T-cell (primary cell): ENCODE measurements at places on chromosomes 16 and 17. TPM values are rescaled to one million over a fixed set of nuclear protein-coding genes. Genes with fewer than 3 reads are reported as not detected.

GRCh38 chr17:77914385-77915254 is 43.9 kb upstream of the TNRC6C start:
- DNase-seq, result no peak

GRCh38 chr17:65830356-65830755 is 268.9 kb upstream of the AXIN2 start:
- DNase-seq, result no peak

GRCh38 chr17:40091691-40092397 is 8.5 kb downstream of the NR1D1 start:
- no peak for DNase-seq

- DNase-seq, result no peak
Measured at GRCh38 chr16:57525761-57526160, 10.6 kb downstream of the CCDC102A start.

The SOST gene
- not detected for total RNA-seq

DNA sequence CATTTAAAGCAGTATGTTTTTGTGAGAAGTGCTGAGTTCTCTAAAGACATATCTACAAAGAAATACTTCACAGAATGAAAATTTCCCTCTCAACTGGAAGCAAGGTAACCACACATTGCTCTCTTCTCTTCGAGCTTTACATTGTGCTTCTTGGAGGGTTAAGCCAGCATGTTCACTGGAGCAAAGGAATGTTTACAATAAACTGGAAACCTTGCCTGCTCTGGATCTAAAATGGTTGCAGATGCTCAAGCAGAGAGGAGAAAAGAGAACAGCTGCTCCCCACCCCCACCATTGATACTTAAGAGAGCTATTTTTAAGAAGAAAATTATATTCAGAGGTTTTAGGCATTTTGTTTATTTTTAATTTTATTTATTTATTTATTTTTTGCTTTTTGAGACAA is 213.1 kb downstream of the CEP112 start:
- no peak for DNase-seq

The TEX14 gene
- total RNA-seq, result 1.2 TPM

- no peak for DNase-seq
Measured at GRCh38 chr17:33218698-33219601, 74.1 kb downstream of the ASIC2 start.

DNA sequence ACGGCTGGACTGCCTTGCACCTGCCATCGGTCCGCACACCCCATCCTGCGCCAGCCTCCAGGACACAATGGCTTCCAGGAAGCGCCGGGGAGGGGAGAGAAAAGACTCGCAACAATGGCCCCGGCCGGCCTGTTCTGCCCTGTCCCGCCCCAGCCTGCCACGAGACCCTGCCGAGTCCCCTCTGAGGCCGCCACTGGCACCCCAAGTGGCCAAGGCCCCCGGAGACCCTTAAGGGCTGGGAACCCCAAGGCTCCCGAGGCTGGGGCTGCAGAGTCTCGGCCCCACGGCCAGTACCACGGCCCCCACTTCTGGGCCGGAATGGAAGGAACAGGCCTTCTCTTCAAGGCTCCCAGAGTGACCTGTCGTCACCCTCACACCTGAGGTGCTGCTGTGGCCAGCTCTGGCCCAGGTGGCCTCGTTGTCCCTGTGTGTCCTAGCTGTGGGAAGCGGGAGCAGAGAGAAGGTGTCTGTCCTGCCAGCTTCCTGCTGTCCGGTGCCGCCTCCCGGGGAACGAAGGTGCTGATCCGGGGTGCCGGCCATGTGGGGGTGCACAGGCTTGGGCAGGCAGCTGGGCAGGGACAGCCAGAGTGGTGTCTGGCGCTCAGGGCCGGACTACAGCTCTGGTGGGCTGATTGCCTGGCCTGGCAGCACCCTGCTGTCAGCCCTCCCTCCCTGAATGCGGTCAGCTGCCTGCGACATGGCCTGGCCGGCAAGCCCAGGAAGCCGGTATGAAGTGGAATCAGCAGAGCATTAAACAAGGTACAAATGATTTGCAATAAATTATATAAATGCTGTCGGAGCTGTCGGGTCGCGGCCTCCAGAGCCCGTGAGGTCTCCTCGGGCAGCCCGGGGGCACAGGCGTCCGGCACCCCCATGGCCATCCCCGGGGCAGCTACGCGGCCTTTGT is 8.2 kb upstream of the CACNA1H start:
- DNase-seq, result no peak

GRCh38 chr16:51573191-51573590 is 422.1 kb upstream of the SALL1 start:
- DNase-seq, result no peak

GRCh38 chr17:64687961-64688360 is 25.9 kb upstream of the SMURF2 start:
- no peak for DNase-seq

DNA sequence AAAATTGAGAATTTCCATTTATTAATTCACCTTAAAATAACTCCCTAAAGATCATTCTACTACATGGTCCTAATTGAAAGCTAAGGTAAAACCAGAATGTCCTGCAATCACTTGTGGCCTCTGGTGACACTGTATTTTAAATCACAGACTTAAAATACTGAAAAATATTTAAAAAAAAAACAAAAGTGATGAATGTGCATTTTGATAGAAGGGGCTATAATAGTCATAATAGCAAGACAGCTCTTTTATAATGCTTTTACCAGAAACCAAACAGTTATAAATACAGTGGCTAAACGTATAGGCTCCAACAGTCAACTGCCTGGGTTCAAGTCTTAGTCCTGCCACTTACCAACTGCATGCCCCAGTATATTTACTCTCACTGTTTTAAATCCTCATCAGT is 21.2 kb downstream of the PHLPP2 start:
- no peak for DNase-seq

- no peak for DNase-seq
Measured at GRCh38 chr17:65035191-65035590, 21.3 kb downstream of the GNA13 start.

GRCh38 chr17:42566215-42566882 is 551 bp upstream of the MLX start:
- no peak for DNase-seq

- no peak for DNase-seq
Measured at GRCh38 chr17:78878871-78879527, 24.0 kb downstream of the CEP295NL start.

GRCh38 chr17:41942626-41943373 is 12.4 kb downstream of the ODAD4 start:
- no peak for DNase-seq

DNA sequence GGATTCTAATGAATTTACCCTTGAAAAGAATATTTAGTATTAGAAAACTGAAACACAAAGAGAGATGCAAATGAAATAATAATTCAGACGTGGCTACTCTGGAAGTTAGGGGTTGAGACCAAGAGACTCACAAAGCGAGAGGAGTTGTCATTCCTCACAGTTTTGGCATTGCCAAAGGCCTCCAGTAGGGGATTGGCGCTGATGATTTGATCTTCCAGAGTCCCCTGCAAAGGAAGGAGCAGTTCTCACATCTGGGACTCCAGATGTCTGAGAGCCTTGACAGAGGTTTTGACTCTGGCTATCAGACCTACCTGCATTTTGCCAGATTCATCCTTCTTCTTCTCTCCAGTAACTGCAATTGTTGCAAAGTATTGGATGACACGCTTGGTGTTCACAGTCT is 6.6 kb downstream of the MYH8 start:
- DNase-seq, result no peak

GRCh38 chr16:3759736-3760135 is 42.4 kb upstream of the TRAP1 start:
- DNase-seq, result no peak

DNA sequence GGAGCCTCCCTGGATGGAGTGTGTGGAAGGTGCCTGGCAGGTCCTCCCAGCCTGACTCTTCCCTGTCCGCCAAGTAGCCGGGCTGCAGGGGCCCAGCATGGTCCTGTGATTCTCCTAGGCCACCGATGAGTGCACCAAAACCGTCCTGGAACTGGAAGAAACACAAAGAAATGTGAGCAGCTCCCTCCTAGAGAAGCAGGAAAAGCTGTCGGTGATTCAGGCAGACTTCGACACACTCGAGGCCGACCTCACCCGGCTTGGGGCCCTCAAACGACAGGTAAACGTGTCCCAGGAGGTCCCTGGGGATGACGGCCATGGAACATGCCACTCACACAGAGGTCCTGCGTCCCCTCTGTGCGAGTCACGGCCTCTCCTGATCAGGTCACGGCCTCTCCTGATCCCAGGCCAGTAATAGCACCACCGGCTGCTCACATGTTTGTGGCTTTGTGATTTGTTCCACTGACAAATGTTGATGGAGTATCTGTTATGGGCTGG is 4.2 kb upstream of the GAA start:
- DNase-seq, result no peak

- no peak for DNase-seq
Measured at GRCh38 chr17:78585006-78585630, 7.9 kb upstream of the DNAH17 start.

DNA sequence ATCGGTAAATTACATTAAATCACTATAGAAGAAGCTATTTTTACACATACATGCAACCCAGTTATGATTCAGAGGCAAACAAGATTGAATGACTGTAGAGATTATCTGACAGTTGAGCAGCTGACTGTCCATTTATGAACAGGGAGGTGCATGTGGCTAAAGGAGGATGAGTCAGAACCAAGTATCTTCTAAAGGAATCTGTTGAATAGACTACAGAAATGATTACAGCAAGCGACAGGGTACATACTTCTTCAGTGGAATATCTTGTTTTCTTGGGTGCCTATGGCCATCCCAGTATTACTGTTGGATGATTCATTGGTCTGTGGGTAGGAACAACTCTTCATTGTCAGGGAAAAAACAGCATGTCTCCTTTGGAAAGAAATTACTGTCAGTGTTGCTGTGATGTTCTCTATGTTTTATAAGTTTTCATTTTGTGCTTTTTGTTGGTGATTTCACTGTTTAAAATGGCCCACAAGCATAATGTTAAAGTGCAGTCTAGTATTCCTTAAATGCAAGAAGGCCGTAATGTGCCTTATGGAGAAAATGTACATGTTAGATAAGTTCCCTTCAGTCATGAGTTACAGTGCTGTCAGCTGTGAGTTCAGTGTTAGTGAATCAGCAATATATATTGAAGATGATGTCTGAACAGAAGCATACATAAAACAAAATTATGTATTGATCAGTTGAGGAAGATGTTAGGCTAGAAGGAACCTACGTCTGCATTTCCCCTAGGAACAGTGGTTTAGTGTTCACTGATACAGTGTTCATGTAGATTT is 27.0 kb downstream of the CBFB start:
- no peak for DNase-seq

DNA sequence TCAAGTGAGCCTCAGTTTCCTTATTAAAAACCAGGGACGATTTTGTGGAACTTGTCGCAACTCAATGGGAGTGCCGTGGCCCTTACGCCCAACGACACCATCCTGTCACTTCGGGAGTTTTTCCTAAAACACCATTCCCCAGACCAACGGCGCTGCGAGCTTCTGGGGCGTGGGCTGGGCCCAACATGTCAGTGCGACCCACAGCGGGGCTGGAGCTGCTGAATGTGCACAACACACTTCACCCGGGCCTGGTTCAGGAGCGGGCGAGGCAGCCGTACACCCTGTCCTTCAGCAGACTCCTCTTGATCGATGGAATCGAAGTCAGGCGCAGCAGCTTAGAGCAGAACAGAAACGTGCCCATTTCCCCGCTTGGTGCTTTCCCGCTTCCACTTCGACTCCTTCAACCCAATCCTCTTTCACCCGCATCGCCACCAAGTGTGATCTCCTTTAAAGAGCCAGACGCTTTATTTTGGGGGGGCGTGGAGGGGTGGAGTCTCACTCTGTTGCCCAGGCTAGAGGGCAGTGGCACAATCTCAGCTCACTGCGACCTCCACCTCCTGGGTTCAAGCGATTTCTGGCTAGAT is 13.2 kb upstream of the SLC7A5 start:
- no peak for DNase-seq

DNA sequence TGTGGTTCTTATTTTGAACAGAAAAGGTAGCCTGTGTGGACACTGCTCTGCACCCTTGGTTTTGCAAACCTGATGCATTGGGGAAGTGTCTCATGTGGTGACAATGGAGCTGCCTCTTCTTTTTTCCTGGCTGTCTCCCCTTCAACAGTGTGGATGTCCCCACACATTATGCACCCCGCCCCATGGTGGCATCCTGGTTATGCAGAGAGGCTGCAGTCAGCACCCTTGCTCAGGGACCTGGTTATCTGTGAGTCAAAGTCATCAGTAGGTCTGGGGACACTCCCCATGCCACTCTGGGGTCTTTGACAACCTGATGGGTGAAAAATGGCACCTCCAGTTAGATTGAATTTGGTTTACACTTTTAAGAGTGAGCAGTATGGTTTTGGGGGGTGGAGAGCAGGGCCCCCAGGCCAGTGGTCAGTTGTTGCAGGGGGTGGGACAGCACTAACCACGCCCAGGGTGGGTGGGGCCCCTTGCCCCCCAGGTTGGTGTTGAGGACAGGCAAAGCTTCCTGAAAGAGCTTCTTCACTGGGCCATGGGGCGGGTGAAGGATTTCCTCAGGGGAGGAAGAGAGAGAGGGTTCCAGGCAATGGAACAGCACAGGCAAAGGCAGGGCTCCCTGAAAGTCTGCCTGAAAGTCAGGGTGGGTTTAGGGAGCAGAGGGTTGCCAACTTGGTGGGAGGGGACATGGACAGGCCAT is 24.6 kb upstream of the KCNJ12 start:
- no peak for DNase-seq

GRCh38 chr17:1153795-1154546 is 25.8 kb downstream of the ABR start:
- no peak for DNase-seq

- DNase-seq, result no peak
Measured at GRCh38 chr17:79686476-79686875, 44.3 kb upstream of the ENPP7 start.

The CCL3 gene
- 4.8 TPM for total RNA-seq

The GSG1L gene
- total RNA-seq, result not detected

DNA sequence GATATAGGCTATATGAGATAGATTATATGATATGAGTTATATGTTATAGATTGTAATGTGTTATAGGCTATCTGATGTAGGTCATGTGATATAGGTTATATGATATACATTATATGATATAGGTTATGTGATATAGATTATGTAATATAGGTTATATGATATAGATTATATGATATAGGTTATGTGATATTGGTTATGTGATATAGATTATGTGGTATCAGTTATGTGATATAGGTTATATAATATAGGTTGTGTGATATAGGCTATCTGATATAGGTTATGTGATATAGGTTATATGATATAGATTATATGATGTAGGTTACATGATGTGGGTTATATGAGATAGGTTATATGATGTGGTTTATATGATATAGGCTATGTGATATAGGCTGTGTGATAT is 68.5 kb downstream of the RGS9 start:
- no peak for DNase-seq

GRCh38 chr17:29399634-29400033 is 9.5 kb downstream of the TAOK1 start:
- DNase-seq, result no peak

The SYT17 gene
- total RNA-seq, result 1.4 TPM

- DNase-seq, result no peak
Measured at GRCh38 chr16:2081201-2082084, 33.7 kb downstream of the TSC2 start.

The CCL4 gene
- 7.7 TPM for total RNA-seq

The FGF11 gene
- total RNA-seq, result 2.4 TPM

The SOX15 gene
- total RNA-seq, result 1.2 TPM

DNA sequence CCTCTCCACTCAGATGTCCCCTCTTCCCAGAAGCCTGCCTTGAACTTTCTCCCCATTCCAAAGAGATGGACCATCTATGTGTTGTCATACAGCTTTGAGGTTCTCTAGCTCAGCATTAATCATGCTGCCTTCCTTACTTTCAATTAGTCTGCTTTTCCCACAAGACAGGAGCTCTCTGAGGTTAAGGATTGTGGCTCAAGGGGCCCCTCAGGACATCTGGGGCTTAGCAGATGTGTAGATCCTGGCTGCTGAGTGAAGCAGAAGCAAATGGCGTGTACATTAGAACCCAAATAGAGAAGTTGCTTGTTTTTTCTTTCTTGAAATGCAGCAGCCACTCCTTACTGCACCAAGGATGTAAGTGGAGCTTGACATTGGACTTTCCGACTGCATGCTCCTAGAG is 330.5 kb upstream of the TNRC6C start:
- DNase-seq, result no peak
